Stimulated activated CD4-positive, alpha-beta T cell treated with anti-CD3 and anti-CD28 coated beads, TNF-alpha, amount 100 ng/mL, for 4 hours (primary cell): ENCODE measurements at places on chromosomes 3 and 15.

DNA sequence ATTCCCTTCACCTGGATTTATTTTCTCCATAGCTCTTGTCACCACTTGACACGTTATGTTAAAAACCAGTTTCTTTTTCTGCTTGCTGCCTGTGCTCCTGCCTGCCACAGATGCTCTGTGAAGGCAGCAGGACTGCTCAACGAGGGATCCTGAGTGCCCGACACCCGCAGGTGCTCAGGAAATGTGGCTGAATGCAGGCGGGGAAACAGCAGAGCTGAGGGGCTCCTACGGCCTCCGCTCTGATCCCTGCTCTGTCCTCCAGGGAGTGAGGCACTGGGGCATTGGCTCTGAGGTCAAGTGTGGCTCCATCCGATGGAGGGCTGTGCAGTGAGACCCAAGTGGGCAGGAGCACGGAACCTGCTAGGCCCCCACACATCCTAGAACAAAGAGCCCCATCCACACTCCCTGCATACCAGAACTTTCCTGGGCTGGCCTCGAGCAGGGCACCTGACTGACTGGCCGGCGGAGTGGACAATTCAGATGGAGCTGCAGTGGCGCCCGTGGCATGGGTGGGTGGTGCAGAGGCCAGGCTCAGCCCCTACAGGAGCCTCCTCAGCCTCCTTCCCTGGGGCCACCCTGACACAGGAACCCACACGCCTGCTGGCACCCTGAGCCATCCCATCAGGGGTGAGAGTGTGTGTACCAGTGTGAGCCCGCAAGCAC lies 27.9 kb downstream of the IQSEC1 start:
- no peak for DNase-seq

GRCh38 chr3:18723206-18723810 lies 298.2 kb upstream of the SATB1 start:
- DNase-seq = no peak

DNA sequence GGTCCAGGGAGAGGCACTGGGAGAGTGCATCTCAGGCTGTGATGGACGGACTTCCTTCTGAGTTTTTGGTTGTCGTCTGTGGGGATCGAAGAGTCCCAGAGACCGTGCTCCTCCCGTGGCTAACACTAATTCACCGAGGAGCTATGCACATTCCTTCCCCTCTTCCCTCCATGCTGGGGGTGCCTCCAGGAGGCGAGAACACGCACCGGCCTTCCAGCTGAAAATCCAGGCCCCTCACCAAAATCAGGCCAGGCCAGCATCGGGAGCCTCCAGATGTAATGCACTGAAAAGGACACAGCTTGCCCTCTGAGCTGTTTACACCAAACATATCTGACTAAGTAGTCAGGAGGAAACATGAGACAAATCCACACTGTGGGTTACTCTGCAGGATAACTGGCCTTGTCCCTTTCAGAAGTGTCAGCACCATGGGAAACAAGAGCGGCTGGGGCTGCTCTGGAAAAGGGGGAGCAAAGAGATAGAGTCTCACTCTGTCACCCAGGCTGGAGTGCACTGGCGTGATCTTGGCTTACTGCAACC lies 5.5 kb downstream of the RNU5B-1 start:
- DNase-seq = no peak

GRCh38 chr3:42505849-42506410 lies 3.5 kb downstream of the VIPR1 start:
- DNase-seq = no peak

DNA sequence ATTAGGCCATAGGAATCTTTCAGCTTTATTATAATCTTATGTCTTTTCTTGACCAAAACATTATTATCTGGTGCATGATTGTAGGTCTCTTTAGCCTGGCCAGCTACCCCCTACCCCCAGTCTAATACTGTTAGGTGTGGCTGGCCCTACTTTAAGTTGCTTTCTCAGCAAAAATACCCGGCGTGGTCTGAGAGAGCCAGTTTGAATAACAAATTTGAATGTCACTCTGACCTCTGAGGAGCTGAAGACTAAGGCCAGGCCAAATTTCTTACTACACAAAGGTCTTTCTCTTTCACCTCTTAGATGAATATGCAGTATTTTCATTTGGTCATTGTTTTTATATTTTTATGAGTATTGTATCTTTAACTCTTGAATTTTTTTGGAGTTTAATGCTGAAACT lies 188.5 kb upstream of the MLF1 start:
- no peak for DNase-seq

DNA sequence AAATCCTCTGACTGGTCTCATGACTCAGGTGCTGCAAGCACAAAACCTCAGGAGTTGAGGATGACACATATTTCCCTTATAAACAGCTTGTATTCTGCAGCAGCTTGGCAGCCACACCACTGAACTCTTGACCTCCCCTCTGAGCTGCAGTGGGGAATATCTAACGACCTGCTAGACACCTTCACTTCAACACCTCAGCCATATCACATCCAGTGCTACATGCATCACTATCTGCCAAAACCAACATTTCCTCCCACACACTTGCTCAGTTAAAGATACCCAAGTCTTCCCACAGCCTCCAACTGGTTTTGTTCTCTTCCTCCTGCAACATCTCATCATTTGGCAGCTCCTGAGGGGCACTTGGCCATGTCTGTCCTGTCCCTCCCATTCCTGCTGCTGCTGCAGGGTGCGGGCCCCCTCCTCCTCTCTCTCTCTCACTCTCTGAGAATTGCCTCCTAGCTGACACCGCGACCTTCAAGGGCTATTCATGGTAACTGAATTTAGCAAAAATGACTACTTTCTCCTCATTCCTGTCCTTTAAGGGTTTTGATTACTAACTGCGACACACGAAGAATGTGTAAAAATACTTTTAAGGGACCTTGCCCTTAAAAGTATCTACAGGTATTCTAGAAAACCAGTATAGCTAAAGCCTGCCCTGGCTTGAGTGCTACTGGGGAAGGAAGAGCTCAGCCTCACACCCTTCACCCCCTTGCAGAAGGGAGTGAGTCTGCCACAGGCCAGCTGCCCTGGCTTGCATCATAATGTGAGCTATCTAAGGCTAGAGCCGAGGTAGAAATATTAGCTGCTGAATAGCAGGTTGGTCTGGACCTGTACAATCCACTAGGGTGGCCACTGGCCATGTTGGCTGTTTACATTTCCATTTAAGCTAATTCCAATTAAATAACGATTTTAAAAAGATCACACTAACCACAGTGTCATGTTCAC lies 5.0 kb upstream of the CCR9 start:
- DNase-seq = no peak
